ENCODE measurements at places on chromosomes 3 and 15. TPM values are rescaled to one million over a fixed set of nuclear protein-coding genes. Genes with fewer than 3 reads are reported as not detected.

The SPTSSB gene
- not detected for total RNA-seq

The SERPINI2 gene
- not detected for total RNA-seq

DNA sequence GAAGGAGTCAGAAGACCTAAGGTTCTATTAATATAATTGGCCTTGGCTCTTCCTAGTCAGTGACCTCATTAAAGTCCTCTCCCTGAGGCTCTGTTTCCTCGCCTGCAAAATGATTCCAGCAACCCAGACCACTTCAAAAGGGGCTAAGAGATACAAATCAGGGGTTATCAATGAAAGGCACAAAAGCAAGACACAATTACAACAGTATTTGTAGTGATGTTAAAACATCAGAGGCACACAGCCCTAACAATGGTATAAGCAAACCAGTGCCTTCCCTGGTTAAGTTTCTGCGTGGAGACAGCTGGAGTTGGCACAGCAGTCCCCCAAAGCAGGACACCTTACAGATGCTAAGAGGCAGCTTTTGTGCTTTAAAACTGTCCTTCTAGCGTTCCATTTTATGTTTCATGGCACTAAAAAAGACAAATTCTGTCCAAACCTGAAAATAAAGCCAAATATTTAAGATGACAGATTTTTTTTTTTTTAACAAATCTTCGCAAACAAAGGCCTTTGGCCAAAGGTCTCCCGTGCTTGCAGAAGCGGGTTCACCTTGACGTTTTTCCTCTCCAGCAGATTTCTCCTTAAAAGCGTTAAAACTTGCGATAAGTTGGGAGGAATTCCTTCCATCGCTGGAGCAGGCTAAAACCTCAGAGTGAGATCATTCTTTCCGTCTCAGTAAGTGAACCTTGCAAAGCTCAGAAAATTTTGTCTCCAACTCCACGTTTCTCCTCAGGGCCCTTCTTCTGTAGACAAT lies 999 bp downstream of the ZNF280D start:
- DNase-seq: no peak

DNA sequence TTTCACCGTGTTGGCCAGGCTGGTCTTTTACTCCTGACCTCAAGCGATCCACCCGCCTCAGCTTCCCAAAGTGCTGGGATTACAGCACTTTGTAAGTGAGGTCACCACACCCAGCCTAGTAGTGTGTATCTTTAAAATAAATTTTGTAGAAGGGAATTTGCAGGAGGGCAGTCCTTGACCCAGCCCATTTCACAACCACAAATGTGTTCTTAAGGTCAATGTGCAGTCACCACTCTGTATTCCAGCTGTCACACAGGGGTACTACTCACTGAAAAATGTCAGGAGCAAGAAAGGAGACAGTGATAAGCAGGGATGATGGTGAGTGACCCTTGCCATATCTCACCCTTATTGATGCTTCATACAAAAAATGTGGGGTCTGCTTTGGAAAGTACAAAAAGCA lies 98.5 kb downstream of the FRMD5 start:
- DNase-seq: peak; percentile 20

GRCh38 chr3:37628711-37629301 lies 232.9 kb upstream of the CTDSPL start:
- no peak for DNase-seq
